ENCODE measurements at places on chromosomes 7 and 10.
A peak's percentile ranks its signal among the peaks of the same experiment; 100 is the strongest.

DNA sequence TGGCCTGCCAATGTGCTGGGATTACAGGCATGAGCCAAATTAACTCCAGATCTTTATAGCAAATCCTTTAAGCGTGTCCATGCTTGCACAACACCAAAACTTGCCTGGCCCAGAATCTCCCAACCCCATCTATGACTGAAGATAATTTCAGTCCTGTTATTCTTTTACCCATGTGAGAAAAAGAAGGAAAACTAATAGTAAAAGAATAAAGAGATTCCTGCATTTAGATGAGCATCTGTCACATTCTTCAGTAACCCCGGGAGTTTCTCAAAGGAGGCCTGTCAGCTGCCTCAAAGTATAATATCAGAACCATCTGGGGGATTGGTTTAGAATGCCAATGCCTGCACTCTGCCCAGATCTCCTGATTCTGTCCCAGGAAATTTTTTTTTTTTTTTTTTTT, 158.1 kb upstream of the KMT2E start:
- DNase-seq, result no peak

DNA sequence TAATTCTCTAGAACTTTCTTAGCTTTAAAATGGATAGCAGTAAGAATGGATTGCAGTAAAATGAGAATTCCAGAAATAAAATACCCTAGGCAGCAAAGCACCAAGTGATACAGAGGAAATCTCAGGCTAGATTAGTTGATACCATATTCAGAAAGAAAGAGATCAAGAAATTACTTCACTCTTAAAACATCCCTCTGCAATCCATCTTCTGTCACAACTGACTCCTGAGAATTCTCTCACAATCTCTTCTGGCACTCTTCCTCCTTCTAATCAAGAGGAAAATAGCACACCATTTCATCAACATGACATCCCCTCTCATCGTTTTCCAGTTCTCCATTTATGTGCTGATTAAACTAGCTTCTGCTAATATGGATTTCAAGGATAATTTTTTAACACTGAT, 42.2 kb upstream of the LAMB1 start:
- no peak for DNase-seq

DNA sequence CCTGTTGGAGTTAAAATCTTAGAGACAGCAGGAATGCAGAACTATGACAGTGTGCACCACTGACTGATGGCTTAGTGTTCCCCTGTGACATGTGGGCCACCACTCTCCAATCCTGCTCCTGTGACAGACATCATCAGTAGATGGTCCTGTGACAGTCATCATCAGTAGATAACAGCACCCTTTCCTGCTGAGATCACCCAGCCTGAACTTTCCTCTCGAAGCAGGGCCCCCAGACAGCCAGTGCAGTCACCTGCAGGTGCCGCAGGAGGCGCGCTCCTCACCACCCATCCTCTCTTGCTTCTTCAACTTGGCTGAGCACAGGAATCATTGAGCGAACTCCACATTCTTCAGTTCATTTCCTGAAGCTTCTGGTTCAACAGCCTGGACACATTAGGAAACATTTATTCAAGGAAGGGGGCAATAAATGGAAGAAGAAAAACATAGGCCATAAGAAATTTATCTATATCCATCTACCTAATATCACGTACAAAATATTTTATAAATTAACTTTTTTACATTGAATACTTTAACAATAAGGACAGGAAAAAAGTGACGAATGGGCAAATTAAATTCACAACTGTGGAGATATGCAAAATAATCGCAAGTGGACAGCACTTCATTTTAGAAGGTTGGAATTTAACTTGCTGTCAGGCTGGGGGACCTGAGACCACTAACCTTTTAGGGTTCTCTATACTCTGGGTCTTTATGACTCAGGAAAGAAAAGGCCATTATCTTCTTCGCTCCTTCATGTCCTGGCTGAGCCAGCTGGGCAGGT, 32.0 kb upstream of the MKI67 start:
- no peak for DNase-seq

DNA sequence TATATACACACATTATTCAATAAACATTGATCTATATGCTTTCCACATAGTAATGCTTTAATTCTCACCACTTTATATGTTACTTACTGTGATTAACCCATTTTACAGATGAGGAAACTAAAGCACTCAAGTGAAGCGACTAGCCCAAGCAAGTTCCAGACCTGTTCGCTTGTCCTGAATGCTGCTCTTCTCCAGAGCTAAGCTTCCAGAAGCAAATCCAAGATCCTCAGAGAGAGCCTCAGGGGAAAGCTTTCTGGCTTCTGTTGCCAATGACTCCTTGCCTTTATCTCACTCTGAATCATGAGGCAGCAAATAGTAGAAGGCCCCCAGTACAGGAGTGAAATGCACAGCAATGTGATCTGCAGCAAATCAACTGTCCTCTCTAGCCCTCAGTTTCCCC, 32.2 kb downstream of the XPNPEP1 start:
- DNase-seq, result no peak

GRCh38 chr7:130683026-130683425, 3.3 kb downstream of the TSGA13 start:
- no peak for DNase-seq

DNA sequence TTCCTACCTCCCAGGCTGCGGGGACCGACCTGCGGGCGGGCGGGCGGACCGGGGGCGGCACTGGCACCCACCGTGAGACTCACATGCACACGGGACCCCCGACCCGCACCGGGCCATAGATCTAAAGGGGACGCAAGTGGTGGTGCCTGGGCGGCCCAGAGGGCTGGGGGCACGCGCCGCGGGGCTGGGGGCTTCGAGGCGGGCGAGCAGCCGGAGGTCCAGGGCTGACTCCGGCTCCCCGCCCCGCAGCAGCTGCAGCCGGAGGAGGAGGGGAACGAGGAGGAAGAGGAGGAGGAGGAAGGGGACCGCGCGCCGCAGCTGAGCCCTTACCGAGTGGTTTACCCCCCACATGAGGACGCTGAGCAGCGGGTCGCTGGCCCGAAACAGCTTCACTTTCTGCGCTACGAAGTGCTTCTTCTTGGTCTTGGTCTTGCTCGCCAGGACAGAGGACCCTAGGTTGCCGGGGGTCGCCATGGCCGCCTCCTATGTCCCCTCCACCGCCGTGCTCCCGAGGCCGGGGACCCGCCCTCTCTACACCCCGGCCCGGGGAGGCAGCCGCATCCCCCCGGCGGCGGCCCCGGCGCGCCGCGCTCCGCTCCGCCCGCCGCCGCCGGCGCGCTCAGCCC, 412 bp downstream of the PIP4K2A start:
- peak; percentile 60 for DNase-seq

DNA sequence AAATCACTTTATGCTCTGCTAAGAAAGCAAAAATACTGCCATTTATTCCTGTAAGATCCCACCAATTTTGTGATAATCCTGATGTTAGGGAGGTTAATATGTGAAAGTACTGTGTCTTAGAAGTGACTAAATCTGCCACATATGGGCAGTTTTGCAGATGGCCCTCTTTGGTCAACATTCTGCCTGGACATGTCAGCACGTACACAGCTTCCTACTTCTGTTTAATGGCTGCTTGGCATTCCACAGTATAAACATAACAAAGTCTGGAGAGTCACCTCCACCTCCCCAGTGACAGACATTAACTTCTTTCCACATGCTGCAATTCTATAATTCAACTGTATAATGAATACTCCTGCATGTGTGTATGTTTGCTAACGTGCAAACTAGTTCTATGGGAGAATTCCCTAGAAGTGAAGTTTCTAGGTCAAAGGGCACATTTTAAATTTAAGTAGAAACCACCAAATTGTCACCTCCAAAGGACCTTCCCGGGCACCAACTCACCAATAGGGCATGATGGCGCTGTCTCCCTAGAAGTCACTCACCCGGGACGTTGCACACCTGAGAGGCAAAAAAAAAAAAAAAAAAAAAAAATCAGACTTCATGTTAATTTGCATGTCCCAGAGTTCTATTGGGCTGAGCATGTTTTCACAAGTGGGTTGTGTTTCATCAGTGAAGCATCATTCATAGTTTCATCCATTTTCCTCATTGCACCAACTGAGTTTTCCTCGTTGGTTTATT, 38.9 kb downstream of the MKI67 start:
- DNase-seq, result no peak

DNA sequence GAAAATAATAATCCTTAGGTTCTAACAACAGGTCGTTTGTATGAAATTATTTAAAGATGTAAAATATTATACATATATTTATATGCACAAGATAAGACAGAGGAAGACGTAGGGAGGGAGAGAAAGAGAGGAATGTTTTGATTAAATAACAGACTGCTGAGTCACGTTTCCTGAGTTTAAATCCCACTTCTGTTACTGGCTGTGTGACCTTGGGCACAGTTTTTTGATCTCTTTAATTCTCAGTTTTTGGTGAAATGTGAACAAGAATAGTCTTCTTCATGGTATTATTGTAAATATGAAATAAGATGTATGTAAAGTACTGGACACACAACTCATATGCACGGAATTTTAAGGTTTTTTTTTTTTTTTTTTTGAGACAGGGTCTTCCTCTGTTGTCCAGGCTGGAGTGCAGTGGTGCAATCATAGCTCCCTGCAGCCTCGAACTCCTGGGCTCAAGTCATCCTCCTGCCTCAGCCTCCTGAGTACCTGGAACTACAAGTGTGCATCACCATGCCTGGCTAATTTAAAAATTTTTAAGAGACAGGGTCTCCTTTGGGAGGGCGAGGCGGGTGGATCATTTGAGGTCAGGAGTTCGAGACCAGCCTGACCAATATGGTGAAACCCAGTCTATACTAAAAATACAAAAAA, 42.6 kb downstream of the BAMBI start:
- no peak for DNase-seq

GRCh38 chr7:66869660-66870450, 51.2 kb upstream of the TMEM248 start:
- no peak for DNase-seq

- no peak for DNase-seq
These were observed 60.1 kb downstream of the BTRC start for GRCh38 chr10:101414034-101414433.

GRCh38 chr10:7577579-7577978, 89.2 kb downstream of the ITIH5 start:
- no peak for DNase-seq

- DNase-seq, result no peak
These were observed 37.6 kb upstream of the LRRTM3 start for GRCh38 chr10:66888237-66888636.

DNA sequence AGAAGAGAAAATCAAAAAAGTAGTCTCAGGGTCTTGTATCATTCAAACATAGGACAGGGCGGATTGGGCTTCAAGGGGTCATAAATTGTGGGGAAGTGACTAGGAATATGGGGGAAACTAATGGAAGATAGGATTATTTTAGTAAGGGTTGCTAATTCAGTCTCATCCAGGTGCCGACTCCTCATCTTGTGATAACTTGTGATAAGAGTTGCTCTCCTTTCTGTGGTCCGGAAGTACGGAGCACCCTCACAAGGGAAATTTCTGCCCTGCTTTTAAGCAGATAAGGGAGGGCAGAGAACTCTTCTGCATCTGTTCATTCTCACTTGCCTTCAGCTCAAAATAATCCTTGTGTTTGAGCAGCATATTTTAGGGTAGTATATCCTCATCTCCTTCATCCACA, 436.4 kb upstream of the LRGUK start:
- DNase-seq, result no peak

DNA sequence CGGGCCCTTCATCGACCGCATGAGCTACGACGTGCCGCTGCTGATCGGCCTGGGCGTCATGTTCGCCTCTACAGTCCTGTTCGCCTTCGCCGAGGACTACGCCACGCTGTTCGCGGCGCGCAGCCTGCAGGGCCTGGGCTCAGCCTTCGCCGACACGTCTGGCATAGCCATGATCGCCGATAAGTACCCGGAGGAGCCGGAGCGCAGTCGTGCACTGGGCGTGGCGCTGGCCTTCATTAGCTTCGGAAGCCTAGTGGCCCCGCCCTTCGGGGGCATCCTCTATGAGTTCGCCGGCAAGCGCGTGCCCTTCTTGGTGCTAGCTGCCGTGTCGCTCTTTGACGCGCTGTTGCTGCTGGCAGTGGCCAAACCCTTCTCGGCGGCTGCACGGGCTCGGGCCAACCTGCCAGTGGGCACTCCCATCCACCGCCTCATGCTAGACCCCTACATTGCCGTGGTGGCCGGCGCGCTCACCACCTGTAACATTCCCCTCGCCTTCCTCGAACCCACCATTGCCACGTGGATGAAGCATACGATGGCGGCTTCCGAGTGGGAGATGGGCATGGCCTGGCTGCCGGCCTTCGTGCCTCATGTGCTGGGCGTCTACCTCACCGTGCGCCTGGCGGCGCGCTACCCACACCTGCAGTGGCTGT, 1.2 kb downstream of the SLC18A3 start:
- DNase-seq, result no peak

DNA sequence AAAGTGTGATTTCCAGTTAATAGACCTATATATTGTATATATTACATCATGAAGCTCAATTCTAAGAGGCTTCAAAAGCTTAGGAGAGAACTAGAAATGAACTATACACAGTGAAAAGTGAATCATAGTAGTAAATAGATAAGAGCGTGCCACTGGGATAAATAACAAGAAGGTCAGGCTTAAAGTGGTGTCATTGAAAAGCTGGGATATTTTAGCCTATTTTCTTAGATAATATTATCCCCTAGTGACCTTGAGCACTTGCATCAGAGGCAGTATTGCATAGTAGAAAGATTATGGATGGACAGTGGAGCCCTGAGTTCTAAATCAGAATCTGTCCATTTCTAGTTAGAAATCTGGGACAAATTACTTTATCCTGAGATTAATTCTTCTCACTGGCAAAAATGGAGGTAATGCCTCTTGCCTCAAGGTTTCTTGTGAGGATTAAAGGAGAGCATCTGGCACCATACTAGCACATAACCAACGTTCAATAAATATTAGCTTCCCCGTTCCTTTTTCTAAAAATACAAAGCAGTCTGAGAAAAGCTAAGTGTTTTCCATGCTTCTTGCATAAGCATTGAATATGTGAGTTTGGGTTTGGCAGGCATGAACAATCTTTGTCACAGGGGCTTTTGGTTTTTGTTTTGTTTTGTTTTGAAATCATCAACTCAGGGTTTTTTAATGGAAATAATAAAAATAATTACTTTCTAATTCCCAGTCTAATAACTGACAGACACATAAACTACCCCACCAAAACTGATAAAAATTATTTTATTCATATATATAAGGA, 27.3 kb upstream of the MACC1 start:
- DNase-seq, result no peak

- DNase-seq, result no peak
These were observed 38.1 kb downstream of the MICALL2 start for GRCh38 chr7:1421020-1421790.

DNA sequence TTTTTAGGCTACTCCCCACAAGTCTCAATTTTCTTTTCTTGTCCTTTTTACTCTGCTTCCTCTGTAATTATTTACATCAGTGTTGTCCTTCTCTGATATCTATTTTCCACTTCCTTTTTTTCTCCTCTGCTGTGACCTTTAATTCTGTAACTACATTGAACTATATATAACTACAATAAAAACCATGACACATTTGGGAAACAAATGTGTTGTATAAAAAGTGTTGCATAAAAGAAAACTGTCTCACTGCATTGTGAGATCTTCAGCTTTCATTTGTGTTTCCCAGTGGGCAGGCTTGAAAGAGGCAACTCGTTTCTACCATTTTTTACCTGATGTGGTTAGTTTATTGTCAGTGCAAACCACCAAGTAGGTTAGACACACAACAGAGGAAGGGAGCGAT, 483.9 kb upstream of the NRP1 start:
- DNase-seq, result no peak

GRCh38 chr10:67790534-67791408, 47.2 kb downstream of the DNAJC12 start:
- peak; percentile 36 for DNase-seq

All from NAMALWA (cell line).